ENCODE measurements at places on chromosomes 1 and 21.

DNA sequence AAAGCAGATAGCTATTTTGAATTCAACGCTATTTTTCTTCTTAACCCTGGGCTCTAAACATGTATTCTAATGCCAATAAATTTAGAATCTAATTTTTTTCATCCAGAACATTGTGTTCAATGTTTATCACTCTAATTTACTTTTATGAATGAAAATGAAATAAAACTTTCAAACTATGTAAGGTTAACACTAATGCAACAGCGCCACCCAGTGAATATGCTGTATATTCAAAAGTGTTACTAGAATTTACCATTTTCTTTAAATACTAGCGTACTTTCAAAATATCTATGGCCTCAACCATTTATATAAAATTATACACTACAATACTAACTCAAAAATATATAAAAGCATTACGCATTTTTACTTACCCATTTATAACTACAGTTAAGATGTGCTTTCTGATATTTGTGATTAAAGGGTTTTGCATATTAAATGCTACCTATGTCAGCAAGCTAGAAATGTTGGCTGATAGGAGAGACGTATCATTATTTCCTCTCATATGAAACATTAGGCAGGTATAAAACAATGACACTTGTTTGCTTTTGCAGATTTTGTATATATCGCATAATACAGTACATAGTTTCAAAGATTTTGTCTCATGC lies 5.9 kb upstream of the NUF2 start:
- peak; percentile 22 for DNase-seq

DNA sequence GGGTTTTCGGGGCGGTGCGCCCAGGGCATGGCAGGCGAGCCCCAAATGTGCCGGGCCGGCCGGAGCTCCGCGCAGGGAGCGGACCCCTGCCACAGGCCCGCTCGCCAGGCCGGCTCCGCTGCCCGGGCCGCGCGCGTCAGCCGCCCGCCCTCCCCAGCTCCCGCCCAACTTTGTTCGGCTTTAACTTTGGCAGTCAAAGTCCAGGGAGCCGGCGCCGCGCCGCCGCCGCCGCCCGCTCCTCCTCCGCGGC lies 488 bp downstream of the SLC35D1 start:
- no peak for DNase-seq

GRCh38 chr1:155226188-155226909 lies 17.9 kb downstream of the MTX1 start:
- peak; percentile 56 for DNase-seq

DNA sequence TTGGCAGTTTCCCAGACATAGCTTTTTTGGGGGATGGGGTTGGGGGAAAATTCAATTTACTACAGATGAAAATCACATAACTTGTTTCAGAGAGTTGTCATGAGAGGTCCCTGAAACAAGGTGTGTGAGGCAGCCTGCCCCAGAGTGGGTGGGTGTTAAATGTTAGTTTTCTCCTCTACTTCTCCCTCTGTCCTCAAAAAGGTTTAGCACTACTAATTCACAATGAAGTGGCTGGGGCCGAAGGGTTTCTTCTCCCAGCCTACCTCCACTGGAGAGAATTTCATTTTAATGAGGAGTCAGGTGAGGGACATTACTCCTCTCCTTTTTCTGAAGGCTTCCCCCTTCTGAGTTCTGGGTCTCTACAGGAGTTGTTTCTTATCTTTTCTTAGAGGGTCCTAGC lies 103.3 kb downstream of the C1orf94 start:
- DNase-seq: no peak

DNA sequence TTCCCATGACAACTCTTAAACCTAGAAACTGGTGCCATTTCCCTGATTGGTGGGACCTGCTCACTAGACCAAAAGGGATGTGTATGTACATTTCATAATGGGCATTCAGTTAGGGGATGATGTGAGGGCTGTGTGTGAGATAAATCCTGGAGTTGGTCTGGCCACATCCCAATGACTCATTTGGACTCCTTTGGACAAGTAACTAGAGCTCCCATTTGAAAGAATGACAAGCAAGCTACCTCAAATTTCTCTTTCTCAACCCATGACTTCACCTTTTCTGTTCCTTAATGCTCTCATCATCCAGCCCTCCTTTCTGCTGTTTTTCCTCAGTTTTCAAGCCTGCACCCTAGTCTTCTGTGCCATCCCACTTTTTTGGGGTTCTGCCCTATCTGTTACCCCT lies 27.9 kb downstream of the EBNA1BP2 start:
- no peak for DNase-seq

DNA sequence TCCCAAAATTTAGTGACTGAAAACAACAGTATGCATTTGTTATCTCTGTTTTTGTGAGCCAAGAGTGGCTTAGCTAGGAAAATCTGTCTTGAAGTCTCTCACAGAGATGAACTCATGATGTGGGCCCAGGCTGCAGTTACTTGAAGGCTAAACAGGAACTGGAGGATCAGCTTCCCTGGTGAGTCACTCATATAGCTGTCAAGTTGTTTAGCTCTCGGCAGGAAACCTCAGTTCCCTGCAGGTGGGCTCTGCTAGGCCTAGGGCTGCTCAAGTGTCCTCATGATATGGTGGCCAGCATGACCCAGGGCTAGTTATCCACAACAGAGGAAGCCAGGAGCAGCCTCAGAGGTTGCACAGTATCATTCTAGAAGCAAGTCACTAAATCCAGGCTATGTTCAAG lies 30.2 kb upstream of the DDX59 start:
- no peak for DNase-seq

DNA sequence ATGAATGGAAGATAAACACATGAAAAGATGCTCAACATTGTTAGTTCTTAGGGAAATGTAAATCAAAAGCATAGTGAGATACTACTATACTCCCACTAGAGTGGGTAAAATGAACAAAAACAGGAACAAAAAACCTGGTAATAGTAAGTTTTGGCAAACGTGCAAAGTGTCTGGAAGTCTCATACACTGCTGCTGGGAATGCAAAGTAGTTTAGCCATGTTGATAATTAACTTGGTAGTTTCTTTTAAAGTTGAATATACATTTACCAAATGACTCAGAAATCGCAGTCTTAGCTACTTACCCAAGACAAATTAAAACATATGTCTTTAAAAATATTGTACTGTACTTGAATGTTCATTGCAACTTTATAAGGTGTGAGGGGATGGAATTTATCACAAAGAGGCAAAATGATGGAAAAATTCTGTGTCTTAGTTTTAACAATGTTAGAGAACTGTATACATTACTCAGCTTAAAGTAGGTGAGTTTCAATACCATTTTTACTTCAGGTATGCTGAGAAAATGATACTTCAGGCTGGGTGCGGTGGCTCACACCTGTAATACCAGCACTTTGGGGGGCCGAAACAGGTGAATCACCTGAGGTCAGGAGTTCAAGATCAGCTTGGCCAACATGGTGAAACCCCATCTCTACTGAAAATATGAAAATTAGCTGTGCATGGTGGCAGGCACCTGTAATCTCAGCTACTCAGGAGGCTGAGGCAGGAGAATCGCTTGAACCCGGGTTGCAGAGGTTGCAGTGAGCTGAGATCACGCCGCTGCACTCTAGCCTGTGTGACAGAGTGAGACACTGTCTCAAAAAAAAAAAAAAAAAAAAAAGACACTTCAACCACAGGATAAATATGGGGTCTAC lies 102.3 kb downstream of the PDE4B start:
- no peak for DNase-seq

- DNase-seq: no peak
Measured at GRCh38 chr1:10292188-10292587, 81.8 kb downstream of the KIF1B start.

DNA sequence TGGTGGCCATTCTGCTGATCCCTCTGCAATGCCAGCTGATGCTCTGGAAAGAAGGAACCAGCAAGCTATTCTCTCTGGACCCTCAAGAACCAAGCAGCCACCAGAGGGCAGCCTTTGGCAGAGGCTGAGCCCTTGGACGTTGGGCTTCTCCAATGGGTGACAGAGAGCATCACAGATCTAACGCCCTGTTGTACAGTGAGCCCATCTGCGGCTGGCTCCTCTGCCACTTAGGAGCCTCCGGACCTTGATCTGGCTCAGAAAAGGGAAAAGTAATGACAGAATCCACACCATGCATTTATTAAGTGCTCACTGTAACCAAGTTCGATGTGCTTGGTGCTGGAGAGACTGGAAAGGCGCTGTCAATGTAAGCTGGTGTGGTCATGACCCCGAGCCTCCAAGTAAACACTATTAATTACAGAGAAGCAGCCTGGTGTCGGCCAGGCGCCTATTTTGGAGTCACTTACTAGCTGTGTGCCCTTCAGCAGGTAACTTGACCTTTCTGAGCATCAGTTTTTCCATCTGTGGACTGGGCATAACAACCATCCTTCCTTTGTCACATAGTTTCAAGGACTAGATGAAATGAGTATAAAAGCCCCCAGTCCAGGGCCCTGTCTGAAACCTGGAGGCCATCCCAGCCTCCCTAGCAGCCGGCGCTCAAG lies 34.9 kb downstream of the ECE1 start:
- peak; percentile 75 for DNase-seq

DNA sequence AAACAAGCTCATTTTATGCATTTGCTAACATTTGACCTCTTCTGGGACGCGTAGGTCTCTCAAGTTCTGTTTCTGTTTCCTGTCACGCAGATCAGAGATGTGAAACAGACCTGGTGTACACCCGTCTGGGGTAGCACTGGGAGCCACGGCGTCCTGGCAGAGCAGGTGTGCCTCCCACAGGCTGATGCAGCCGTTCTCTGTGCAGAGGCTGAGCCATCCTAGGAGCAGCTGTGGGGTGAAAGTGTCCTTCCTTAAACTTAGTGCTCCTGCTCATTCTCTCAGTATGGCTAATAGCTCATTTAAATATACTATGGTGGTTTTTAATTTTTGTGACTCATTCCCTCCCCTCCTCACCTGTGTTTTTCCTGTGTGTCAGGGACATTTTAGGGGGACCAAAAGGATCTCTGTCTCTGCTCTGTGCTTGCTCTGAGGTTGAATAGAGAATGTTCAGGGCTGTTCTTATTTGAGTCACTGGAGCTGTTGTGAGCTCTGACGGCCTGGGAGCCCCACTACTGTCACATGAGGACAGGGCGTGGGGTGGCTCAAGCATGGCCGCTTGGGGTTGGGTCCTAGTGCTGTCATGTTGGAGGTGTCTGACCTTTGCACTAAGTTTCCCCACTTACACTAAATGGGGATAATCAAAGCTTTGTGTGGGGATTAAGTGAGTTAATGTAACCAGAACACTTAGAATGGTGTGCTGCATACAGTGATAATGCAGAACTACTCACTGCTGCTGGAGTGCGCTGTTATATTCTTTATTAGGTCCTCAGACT lies 43.0 kb downstream of the GALNT2 start:
- DNase-seq: no peak

DNA sequence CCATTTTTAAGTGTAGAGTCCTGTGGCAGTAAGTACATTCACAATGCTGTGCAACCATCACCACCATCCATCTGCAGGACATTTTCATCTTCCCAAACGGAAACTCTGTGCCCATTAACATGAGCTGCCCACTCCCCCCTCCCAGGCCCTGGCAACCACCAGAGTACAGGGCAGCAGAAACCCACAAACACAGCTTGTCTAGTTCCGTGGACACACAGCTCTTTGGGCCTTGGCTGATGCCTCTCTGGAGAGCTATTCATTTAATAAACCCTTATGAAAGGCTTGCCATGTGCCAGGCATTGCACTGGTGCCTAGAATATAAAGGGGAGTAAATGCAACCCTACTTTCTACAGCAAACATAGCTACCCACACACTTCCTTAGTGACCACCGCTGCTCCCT lies 28.0 kb downstream of the STUM start:
- no peak for DNase-seq

DNA sequence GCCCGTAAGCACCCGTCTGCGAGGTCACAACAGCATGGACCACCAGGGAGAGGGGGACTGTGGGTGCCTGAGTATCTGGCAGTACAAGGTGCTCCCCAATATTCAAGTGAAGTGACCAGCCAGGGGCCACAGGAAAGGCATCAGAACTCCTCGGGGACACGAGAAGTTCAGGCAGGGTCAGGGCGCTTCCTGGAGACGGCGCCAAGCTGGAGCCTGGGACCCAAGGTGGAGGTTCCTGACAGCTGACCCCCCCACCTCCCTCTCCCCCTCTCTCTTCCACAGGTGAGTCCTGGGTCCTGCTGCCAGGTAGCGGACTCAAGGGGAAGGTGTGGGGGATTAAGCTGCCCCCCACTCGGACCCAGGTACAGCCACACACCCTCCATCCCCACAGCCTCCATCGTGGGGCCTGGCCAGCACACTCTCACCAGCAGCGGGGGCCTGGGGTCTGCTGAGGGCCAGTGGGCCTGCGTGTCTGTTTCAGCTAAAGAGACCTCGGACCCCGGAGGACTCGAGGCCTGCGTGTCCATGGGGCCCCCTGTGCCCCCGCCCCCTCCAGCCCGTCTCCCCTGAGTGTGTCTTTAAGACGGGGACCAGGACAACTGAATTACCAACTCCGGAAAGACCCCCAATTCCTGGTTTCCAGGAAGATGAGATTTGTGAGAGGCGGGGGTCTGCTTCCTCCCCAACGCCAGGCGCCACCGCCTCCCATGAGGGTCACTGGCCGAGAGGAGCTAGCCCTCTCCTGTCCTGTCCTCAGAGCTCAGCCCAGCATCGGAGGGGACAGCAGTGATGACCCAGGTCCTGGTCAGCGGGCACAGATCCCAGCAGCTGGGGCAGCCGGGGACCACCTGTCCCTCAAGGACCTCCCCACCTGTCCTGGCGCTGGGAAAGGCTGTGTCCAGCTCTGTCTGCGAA lies 6.2 kb downstream of the TNFRSF18 start:
- DNase-seq: no peak

- DNase-seq: no peak
Measured at GRCh38 chr1:109986054-109986444, 1.5 kb downstream of the AHCYL1 start.

DNA sequence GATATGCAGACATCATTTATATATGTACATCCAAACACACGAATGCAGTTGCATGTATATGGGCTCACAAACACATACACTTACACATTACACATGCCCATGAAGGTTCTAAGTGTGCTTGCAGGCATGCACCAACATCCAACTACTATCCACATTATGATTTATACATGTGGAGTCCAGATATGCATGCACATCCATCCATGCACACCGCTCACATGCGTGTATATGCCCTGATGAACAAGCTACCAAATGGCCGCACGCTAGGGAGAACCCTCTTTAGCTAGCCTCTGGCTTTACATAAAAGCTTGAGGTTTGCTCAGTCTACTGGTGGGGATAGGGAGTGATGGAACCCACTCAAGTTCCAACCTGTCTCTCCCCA lies 8.5 kb downstream of the GPR3 start:
- DNase-seq: no peak

GRCh38 chr1:154572468-154573167 lies 5.0 kb downstream of the CHRNB2 start:
- no peak for DNase-seq

- no peak for DNase-seq
Measured at GRCh38 chr1:64343823-64344190, 126.1 kb upstream of the CACHD1 start.

DNA sequence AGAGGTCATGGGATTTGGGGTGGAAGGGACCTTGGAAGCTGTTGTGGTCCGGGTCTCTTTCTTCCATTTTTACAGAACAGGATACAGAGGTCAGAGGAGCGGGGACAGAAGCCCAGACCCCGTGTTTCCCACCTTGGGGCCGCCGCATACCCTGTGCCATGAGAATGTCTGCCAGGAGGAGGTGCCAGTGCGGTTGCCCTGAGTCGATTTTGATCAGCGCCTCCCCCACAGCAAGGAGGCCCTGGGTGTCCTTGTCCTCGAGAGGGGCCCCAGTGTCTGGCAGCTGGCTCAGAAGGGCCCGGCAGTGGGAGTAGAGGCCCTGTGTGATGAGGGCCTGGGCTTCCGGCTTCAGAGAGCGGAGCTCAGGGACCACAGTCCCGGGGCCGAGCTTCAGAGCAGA lies 12.3 kb upstream of the MMEL1 start:
- DNase-seq: no peak

Measured in effector CD8-positive, alpha-beta T cell (primary cell).